ENCODE measurements at places on chromosomes 12 and 14. TPM values are rescaled to one million over a fixed set of nuclear protein-coding genes. Genes with fewer than 3 reads are reported as not detected.

Gene ADAMTS20
- not detected for total RNA-seq

Gene KCNC2
- not detected for total RNA-seq

Gene RNFT2
- total RNA-seq: 2.1 TPM

Gene ZNF891
- 0.46 TPM for total RNA-seq

Gene TAS2R31
- not detected for total RNA-seq

Gene KLRC1
- not detected for total RNA-seq
